Ecto neural progenitor cell (in vitro differentiated cells): ENCODE measurements at places on chromosomes 5 and 9.

DNA sequence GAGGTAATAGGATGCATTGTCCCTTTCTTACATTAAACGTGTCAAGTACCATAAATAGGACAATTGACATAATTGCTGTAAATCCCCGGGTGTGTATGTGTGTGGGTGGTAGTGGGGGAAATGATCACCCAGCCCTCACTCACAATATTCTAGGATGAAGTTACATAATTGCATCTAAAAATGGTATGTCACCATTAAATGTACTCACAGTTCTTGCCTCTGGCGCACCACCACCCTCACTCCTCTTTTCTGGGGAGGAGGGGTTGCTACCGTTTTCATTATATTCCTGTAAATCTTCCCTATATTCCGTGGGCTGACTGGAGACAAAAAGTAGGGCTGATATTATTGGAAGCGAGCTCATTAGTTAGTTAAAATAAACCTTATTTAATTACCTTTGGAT, 563.8 kb downstream of the TLR4 start:
- no peak for DNase-seq

DNA sequence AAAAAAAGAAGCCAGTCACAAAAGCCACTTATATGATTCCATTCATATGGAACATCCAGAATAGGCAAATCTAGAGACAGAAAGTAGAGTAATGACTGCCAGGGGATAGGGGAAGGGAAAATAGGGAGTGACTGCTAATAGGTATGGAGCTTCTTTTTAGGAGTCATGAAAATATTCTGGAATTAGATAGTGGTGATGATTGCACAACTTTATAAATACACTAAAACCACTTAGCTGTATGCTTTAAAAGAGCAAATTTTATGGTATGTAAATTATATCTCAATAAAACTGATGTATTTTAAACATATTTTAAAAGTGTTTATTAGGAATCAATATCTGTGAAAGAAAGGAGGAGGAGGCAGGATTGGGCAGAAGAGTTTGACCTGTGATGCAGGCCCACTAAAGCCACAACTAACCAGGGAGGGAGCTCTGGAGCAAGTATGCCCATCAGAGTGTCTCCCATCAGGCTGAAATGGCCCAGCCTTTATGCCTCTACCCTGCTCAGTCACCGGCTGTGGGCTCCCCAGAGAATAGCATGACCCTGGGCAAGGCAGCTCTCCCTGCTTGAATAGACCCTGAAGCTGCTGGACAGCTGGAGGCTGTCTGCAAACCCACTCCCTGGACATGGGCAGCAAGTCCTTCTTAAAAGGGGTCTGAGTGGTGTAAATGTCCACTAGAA, 96.0 kb upstream of the SLC44A1 start:
- no peak for DNase-seq

DNA sequence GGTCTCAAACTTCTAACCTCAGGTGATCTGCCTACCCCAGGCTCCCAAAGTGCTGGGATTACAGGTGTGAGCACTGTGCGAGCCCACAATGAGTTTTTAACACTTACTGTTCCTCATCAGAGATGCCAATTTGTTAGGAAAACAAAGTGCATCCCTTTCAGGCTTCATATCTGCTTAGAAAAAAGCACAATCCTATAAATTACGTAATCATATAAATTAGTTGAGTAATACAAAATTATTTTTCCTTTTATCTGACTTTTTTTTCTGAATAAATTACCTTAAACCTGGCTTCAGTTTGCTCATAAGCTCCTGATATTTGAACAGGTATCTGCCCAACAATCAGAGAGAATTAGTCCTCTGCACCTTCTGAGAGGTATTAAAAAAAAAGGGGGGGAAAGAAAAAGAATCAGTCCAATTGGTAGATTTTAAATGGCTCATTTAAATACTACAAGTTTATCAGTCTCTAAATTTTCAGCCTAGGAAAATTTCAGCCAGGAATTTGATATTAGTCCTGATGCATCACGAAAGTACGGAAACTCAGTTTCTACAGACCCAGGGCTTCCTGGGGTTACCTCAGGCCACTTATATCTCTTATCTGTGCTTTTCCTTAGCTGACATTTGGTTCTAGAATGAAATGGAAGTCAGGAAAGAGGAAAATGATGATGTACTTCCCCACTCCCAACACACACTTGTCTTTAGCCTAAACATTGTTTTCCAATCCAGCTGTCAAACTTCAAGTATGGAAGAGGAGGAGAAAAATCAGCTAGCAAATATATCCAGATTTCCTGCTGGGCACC, 26.8 kb downstream of the ITGA1 start:
- DNase-seq: no peak

GRCh38 chr5:160097991-160098390, 21.3 kb downstream of the PWWP2A start:
- DNase-seq: no peak

GRCh38 chr5:638501-639252, 26.5 kb downstream of the CEP72 start:
- DNase-seq: no peak

GRCh38 chr5:181087309-181087708, 43.7 kb downstream of the OR2V1 start:
- DNase-seq: no peak

DNA sequence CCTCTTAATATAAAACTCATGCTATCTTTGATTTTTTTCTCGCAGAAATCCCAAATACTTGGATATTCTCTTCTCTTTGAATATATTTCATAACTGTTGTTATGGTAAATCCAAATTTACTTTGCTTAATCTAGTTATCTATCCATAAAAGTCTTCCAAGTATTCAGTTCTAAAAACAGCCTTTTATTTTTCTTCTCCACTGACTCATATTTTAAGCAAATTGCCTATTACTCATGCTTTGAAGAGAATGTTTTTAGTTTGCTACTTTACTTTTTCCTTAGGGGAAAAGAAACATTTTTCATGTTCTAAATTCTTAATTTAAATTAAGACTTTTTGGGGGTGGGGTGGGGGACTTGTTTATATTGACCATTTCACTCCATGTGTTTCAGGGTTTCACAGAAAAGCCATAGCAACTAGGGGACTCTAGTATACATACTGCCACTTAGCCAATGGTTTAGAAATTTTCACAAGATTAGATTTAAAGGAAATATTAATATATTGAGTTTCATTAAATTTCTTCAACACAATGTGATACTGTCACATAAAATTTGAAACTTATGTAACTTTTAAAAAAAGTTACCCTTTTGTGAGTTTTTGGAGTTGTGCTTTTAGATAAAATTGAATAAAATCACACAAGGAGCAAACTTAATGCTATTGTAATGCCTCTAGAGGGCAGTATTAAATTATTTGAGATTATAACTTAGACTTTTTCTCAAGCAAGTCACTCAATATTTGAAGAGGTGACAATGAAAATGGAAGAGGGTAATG, 545.8 kb upstream of the ARRDC3 start:
- DNase-seq: no peak

- peak; percentile 29 for DNase-seq
These were observed 14.0 kb downstream of the MYORG start for GRCh38 chr9:34362614-34363214.

- peak; percentile 99 for DNase-seq
These were observed at the start of gene RGMB for GRCh38 chr5:98773464-98774191. TSS of gene RGMB (plus strand) at chr5:98773663. CDS start at chr5:98774071, 408 bp downstream.

DNA sequence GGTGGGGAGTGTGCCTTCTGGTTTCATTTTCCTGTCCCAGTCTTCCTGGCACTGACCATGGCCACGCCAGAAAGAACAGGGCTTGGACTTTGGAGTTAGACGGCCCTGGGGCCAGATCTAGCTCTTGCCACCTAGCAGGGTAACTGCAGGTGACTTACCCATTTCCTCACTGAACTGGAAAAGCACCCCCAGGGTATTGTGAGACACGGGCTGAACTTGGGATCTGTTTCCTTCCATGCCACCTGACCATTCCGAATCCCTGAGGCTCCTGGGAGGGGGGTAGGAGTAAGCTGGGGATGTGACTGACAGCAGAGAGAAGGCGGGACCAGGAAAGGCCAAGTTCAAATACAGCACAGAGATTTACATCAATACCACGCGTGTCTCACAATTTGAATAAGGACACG, 9.4 kb downstream of the HNRNPAB start:
- no peak for DNase-seq

DNA sequence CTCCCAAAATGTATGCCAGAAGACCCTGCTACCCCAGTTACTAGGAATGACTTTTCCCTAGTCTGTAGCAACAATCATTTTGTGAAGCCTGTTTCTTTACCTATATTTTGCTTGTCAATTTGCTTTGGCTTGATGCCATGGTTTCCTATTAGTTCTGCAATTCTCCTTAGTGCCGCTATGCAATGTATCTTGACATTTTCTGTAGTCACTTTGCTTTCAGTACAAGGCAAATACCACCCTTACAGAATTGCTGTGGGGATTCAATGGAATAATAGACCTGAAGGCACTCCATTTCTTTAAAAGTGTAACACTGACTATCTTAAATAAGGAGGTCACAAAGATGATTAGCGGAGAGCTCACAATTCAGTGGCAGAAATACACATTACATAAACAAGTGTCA, 291.1 kb downstream of the NR2F1-AS1 start:
- no peak for DNase-seq

DNA sequence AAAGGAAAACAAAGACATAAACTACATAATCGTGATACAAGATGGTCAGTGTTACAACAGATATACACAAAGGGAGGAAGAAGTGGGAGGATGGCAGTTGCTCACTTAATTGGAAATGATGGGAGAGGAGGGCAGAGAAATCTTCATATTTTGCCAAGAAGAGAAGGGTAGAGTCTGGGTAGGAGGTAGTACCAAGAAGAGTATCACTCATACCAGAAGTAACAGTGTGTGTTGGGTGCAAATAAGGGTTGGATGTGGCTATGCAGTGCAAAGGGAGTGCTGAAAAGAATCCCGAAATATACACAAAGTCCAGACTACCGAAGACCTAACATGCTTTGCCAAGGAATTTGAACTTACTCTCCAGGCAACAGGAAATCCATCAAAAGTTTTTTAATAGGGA, 41.0 kb downstream of the ERMP1 start:
- DNase-seq: no peak

- no peak for DNase-seq
These were observed 43.7 kb downstream of the MEF2C start for GRCh38 chr5:88839238-88839637.

DNA sequence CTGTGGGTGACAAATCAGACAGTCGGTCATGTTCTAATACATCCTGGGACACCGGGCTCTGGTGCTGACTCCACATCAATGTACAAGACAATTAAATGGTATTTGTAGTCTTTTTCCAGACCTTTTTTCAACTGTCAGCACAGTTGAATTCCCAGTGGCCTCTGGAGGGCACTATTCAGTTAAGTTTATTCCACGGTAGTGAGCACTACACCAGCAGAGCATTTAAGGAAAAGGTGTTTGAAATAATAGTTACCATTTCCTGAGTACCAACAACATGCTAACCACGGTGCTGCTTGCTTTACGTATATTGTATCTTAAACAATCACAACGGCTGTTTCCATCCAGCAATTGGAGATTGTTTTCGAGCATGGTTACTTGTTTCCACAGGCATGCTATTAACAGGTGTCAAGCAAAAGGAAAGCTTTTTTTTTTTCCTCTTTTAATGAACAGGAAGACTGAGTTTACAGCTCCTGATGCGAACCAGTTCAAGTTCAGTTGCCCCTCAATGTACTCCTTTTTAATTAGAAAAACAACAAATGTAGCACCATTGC, 186.7 kb downstream of the PDZD2 start:
- peak; percentile 51 for DNase-seq

- no peak for DNase-seq
These were observed 14.4 kb downstream of the PTTG1 start for GRCh38 chr5:160436017-160436416.

GRCh38 chr9:130874783-130875182, 21.8 kb downstream of the QRFP start:
- DNase-seq: no peak

GRCh38 chr5:122639033-122639432, 135.8 kb upstream of the SNX2 start:
- no peak for DNase-seq

DNA sequence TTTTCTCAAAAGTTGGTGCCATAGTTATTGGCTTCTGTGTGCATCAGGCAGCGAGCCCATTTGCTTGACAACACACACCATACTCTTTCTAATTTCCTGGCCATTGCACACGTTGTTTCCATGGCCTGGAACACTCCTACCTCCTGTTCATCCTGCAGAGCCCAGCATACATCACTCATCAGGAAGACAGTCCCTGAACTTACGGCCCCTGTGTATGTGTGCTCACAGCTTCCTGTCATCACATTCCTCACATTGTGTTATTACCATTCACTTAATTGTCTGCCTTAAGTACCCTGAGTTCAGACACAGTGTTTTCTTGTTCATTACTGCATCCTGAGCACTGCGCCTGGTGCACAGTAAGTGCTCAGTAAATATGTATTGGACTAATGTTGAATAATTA, 355.9 kb downstream of the PRELID2 start:
- DNase-seq: no peak

DNA sequence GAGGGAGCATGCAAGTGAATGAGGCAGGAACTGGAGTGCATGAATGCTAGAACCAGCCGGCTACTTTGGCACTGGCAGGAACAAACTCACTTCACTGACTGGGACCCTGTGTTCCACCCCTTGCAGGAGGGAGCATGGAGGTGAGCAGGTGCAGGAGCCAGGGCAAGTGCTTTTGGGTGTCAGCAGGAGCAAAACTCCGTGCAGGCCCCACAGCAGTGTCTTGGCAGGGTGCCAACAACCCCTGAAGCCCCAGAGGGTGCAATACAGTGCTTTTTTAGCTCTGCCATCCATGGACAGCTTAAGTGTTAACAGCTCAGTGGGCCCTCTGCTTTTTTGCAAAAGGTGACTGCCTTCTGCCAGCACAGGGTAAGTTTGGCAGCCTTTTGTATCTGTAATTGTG, 245.8 kb upstream of the PCSK5 start:
- DNase-seq: no peak

DNA sequence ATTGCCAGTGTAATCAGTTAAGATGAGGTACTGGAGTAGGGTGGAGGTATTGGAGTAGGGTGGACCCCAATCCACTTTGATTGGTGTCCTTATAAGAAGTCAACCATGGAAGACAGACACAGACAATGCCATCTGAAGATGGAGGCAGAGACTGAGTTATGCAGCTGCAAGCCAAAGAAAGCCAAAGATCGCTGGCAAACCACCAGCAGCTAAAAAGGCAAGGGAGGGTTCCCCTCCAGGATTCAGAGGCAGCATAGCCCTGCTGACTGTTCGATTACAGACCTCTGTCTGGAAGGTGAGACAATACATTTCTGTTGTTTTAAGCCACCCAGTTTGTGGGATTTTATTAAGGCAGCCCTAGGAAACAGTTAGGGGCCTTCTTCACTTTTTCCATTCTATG, 30.5 kb upstream of the CKMT2 start:
- DNase-seq: no peak

GRCh38 chr5:135600152-135600570, 21.4 kb upstream of the CXCL14 start:
- DNase-seq: no peak

GRCh38 chr9:97889941-97890887, 32.1 kb downstream of the TRMO start:
- peak; percentile 70 for DNase-seq

DNA sequence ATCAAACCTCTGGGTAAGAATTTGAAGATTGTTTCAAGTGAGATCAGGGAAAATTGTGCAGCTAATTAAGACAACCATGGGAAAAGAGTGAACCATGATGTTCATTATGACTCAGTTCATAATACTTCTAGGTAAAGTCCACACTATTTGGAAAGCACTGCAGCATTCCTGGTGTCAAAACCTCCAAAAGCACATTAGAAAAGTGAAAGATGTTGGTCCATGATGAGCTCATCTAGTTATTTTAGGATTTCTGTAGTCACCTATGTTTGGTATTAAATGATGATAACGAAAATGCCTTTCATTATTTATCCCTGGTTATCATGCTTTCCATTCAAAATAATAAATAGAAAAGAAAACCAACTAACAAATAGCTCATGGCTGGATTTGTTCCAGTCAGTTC, 49.1 kb downstream of the PTCD2 start:
- DNase-seq: no peak

GRCh38 chr9:4667681-4668080, 1.4 kb upstream of the SPATA6L start:
- DNase-seq: no peak
